ENCODE measurements at places on chromosomes 7 and 10.
A peak's percentile ranks its signal among the peaks of the same experiment; 100 is the strongest.

GRCh38 chr7:96305915-96306314 lies 16.0 kb downstream of the SLC25A13 start:
- DNase-seq = no peak

DNA sequence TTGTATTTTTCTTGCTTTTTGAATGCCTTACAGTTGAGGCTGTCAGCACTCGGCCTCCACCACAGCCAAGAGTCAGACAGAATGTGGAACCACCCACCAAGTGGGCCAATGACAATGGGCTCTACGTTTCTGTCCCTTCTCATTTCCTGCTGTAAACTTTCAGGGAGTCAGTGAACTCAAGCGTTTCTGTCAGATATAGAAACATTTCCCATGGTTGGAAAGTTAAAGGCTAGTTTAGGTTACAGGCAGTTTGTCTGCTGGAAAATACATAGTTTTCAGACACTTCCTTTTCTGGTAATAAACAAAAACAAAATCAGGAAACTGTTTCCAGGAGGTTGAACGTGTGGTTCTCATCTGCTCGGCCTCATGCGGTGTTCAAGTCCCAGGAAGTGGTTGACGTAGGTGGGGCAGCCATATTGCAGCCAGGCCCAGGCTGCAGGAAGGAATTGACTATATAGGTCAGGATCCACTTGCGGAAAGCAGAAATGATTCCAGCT lies 245.1 kb downstream of the CAMK1D start:
- DNase-seq = no peak

DNA sequence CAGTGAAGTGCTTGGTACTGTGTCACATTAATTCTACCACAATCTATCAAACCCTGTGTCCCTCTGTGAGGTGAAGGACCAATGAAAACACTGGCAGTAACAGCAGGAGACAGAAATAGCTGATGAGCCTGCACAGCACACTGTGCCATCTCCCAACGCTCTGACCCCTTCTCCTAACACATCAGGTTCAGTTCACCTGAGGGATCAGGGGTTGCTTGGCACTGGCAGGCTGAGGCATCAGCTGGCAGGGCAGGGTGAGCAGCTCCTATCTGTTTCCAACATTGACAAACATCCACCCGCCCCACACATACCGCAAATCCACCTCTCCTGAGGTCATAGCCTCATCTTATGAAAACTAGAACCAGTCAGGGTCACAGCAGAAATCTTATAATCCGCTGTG lies 120.9 kb downstream of the ICA1 start:
- DNase-seq = no peak

DNA sequence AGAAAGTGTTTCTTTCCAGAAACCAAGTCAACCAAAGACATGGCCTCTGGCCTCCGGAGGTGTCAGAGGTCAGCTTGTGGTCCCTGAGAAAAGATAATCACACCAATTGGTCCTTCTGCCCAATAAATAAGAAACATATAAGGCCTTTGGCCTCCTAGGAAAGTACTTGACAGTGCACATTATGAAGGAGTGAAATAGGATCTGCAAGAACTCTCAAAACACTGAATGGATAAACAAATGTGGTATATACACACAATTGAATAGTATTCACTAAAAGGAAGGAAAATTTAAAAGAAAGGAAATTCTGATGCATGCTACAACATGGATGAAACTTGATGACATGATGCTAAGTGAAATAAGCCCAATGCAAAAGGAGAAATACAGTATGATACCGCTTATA lies 35.4 kb upstream of the NRF1 start:
- DNase-seq = no peak

GRCh38 chr10:43965033-43965917 lies 316.6 kb upstream of the ZNF32 start:
- DNase-seq = no peak

DNA sequence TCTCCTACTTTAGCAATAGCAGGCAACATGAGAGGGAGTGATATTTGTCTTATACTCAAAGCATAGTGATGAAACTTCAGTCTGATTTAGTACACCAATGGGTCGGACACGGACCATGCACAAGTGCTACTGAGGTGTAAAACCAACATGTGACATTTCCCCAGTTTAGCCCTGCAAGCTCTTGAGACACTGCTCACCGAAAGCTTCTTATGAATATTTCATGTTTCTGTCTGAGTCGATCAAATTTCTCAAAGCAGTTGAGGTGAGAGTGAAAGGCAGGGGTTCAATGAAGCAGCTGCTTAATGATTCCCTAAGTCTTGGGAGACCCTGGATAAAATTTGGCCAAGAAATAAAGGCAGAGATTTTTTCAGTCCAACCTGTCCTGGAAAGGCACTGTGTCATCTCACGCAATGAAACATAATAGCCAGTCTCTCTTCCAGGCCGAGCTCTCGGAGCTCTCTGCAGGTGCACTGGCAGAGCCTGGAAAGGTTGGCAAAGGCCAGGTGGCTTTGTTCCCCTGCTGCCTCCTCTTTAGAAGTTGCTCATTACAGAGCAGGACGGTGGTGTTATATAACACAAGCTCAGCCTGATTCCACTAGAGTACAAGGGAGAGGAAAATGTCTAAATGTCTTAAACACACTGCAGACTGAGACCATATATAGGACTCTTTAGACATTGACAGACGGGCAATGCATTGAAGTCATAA lies 33.9 kb upstream of the XPNPEP1 start:
- DNase-seq = no peak

DNA sequence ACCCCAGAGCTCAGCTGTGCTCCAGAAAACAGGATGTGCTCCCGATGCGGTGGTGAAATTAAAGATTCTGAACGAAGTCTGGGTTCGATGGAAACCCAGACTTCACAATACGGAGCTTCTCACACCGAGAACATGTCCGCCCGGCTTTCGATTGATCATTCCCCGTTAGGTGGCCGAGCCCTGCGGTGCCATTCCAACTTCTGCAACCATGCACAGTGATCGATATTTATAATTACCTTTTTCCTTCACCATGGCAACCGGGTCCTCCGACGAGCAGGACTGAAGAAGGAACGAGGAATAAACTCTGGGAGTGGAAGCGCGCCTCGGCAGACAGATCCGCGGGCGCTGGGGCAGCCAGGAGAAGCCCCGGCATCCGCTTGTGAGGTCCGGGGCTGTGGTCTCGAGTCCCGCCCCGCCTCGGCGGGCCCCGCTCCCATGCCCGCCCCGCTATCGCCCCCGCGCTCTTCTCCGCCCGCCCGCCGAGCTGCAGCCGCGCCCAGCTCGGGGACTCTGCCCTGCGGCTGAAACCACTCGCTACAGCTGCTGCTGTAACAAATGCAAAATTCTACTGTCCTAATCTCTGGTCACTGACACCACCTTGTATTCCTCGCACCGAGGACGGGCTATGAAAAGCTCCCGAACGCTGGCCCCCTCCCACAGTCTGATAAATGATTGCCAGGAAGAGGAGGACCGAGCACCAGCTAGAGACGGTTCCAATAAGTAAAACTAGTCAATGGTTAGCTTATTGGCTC lies 26.2 kb downstream of the ABLIM1 start:
- peak; percentile 8 for DNase-seq

GRCh38 chr10:12898271-12898670 lies 103.2 kb downstream of the CCDC3 start:
- DNase-seq = no peak

- no peak for DNase-seq
Measured at GRCh38 chr7:134856091-134856490, 76.7 kb downstream of the CALD1 start.

DNA sequence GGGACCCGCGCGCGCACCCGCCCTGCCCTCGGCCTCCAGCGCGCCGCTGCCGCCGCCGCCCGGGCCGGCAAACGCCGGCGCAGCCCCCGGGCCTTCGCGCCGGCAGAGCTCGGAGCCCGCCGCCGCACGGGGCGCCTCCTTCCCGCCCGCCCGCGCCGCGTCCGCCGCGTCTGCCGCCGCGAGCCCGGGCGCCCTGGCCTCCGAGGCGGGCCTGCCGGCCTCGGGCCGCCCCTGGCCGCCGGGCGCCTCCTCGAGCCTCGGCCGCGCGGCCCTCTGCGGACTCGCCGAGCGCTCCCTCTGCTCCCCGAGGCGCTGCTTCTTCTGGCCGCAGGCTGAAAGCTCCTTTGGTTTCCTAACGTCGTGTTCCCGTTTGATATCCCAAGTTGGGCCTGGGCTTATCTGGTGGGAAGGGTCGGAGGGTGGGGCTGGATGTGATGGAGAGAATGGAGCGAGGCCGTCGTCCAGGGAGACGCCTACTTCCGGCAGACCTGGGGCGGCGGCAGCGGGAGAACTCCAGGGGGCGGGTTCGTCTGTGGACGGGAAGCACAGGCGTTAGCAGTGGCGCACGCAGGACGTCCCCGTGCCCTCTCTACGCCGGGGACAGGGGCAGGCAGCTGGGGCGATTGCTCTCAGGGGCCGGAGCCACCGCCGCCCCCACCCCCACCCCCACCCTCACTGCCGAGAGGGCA lies 221.0 kb downstream of the PHTF2 start:
- peak; percentile 35 for DNase-seq

- DNase-seq = no peak
Measured at GRCh38 chr7:29090836-29091601, 55.3 kb downstream of the CPVL start.

- no peak for DNase-seq
Measured at GRCh38 chr7:54743580-54743979, 15.4 kb downstream of the SEC61G start.

GRCh38 chr10:21169271-21169670 lies 272.2 kb upstream of the NEBL start:
- DNase-seq = no peak
